NCI-H524 treated with DMSO at 0.1 percent for 48 hours (cell line): ENCODE measurements at places on chromosomes 6 and 20.

GRCh38 chr20:1965520-1966351, 28.1 kb downstream of the PDYN start:
- no peak for DNase-seq

DNA sequence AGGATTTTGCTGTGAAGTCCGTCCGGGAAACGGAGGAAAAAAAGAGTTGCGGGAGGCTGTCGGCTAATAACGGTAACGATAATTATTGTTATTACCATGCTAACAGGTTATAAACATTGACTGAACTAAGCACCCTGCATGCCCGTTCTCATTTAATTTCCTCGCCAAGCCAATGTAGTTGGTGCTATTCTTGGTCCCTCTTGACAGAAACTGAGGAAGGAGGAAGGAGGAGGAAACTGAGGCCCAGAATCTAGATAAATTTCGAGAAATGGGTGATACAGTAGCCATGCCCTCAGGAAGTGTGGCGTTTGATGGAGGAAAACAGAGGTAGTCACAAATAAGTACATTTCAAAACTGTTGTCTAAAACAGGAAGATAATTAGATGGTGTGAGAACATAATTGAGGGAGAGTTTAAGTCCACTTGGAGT, 474 bp downstream of the TPX2 start:
- DNase-seq, result no peak

- DNase-seq, result no peak
These were observed 14.5 kb upstream of the COL12A1 start for GRCh38 chr6:75220357-75220756.

DNA sequence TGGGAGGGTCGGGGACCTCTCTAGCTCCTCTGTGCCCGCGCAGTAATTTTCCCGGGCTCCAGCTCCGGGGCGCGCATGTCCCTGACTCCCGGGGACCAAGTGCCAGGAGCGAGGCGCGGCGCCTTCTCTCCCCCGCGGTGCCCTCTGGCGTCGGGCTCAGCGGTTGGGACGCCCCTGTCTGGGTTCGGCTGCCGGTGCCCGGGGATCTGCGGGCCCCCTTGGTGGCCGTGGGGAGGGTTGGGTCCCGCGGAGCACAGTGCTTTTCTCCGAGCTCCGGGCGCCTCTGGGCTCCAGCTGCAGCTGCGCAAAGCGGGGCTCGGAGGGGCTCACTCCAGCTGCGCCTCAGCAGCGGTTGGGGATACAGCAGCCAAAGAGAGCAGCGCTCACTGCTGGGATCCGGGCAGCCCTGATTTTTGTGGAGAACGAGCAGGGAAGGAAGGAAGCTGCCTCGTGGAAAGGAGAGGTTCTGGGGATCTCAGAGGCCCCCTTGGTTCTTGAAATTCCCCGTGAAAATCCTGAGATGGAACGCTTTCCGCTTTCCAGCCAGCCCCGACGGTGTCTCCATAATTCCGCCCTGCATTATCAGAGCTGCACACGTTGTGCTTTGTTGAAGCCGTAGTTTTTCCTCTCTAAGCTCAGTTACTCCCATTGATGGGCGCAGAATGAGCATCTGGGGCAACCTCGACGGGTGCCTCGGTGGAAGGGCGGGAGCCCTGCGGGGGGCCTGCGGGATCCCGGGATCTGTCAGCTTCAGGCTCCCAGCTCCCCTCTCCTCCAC, 861 bp downstream of the PPP1R14C start:
- DNase-seq, result no peak

DNA sequence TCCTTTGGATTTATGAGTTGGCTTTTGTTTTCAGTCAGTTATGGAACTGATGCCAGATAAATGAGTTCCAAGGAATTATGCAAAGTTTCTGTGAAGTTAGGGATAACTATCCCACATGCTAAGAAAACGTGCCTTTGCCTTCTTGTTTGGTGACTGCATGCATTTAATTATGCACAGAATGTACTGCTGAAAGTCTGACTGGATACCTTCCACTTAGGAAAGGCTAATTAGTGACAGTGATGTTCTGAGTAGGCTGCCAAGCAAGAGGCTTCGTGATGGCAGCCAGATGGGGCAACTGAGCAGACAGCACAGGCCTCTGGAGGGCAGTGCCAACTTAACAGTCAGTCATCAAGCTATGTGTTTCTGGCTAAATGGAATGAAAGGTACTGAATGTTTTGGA, 289.9 kb downstream of the CD109 start:
- DNase-seq, result no peak

GRCh38 chr6:152474354-152474753, 162.8 kb downstream of the SYNE1 start:
- no peak for DNase-seq

- no peak for DNase-seq
These were observed 15.7 kb downstream of the SASH1 start for GRCh38 chr6:148358196-148358785.

GRCh38 chr6:27901801-27902200, 10.4 kb downstream of the OR2B2 start:
- DNase-seq, result no peak

DNA sequence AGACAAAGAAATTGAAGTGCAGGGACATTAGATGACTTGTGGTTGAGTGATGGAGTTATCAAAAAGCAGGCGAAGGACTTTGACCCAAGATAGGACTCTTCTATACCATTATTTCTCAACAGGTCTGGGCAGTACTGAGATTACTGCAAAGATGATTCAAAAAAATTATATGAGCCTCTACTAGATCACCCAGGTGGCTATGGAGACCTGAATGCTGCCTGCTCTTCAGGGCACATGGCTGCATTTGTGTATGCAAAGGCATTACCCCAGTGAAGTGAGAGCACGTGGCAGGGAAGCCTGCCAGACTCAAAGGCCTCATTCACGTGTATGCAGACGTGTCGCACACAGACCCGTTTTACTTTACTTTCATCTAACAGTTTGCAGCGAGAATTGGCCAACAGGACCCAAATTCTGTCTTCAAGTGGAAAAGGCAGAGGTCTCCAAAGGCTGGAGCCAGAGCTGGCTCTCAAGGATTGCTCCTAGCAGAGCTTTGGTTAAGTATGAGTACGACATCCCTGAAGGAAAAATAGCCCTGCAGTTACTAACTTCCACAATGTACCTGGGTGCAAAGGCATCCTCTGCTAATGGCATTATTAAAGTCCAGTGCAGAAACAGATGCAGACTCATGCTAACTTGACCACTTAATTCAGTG, 113.8 kb upstream of the ARMC2 start:
- DNase-seq, result no peak

DNA sequence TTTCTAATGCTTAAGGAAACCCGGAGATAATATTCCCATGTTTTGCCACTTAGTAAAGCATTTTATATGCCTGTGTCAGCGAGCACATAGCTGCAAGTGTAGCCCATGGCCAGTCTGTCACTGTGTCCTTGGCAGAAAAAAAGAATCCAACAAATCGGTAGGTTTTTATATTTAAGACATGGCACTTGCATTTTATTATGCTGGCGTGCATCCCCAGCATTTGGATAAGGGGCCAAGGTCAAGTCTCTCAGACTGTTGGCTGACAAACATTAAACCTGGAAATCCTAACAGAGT, 1.2 kb upstream of the ZNF184 start:
- DNase-seq, result no peak

- no peak for DNase-seq
These were observed 59.7 kb upstream of the EEF1A1 start for GRCh38 chr6:73580247-73581149.

DNA sequence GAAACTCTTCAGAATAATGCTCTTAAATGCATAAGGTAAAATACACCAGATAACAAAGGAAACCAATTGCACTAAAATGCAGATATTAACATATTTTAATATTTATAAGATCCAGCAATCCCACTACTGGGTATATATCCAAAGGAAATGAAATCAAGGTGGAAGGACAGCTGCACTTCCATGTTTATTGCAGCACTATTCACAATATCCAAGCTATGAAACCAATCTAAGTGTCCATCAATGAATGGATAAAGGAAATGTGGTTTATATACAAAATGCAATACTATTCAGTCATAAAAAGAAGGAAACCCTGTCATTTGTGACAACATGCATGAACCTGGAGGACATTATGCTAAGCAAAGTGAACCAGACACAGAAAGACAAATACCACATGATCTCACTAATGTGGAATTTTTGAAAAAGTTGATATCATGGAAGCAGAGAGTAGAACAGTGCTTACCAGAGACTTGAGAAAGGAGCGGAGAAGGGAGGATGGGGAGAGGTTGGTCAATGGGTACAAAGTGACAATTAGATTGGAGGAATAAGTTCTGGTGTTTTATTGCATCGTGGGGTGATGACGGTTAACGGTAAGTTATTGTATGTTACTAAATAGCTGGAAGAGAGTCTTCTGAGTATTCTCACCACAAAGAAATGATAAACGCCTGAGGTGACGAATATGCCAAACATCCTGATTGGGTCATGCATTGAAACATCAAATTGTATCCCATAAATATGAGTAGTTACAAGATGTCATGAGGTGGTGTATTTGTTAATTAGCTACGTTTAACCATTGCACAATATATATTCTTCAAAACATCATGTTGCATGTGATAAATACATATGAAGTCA, 37.9 kb upstream of the RNF24 start:
- no peak for DNase-seq

GRCh38 chr6:148085631-148086331, 256.9 kb upstream of the SASH1 start:
- DNase-seq, result peak; percentile 30

DNA sequence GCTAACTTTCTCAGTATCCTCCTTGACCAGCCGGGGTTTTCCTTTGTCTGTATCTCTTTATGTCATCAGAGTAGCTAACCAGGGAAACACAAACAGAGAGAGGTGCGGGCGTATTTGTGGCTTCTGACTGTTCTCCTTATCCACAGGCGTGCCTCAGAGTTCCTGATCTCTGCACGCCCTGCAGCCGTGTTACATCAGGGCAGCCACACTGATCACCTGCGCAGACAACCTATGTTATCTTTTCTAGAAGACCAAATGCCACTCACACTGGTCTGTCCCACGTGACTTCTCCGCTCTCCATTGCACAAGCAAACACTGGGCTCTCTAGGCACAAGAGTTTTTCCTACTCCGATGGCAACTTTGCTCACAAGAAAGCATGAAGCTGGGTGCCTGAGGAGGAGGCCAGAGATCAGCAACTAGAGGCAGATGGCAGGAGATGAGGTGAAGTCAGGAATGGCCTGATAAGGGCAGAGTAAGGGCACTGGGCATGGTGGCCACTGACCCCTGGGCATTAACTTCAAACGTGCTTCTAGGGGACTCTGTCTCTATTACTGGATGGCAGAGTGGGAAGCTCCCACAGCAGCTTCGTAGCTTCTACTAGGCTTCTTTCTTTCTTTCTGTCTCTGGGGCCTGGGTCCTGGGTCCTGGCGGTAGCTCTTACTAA, 4.5 kb downstream of the PDE10A start:
- no peak for DNase-seq

DNA sequence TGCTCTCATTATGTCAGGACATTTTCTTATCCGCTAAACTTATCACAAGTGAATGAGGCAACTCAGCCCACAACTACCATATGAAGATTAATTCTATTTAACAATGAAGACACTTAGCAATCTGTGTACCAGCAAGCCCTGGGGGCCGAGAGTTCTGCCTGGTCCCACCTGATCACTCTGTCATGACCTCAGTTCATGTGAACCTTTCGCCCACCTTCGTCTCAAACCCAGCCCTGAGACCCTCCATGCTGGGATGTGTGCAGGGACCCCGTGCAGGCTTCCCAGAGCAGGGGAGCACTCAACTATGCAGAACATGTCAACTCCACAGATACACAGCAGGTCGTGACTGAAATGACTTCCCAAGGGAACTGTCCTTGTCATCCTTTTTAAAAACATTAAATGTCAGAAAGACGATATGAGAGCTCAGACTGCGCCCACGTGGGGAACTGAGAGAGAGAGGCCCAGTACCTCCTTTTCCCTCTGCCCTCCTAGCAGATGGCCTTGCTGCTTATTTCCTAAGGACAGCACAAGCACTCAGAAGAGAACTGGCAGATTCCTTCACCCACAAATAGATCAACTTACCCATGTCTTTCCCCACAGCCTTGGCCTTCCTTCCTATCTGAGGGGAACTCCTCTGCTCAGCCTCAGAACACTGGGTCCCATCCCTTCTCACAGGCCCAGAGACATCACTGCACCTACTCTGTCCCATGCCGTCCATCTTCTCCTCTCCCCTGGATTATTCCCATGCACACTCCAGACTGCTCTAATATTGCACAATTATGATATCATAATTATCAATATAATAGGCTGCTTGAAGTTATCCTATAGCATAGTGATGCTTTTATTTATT, 11.5 kb downstream of the ABHD12 start:
- DNase-seq, result no peak

DNA sequence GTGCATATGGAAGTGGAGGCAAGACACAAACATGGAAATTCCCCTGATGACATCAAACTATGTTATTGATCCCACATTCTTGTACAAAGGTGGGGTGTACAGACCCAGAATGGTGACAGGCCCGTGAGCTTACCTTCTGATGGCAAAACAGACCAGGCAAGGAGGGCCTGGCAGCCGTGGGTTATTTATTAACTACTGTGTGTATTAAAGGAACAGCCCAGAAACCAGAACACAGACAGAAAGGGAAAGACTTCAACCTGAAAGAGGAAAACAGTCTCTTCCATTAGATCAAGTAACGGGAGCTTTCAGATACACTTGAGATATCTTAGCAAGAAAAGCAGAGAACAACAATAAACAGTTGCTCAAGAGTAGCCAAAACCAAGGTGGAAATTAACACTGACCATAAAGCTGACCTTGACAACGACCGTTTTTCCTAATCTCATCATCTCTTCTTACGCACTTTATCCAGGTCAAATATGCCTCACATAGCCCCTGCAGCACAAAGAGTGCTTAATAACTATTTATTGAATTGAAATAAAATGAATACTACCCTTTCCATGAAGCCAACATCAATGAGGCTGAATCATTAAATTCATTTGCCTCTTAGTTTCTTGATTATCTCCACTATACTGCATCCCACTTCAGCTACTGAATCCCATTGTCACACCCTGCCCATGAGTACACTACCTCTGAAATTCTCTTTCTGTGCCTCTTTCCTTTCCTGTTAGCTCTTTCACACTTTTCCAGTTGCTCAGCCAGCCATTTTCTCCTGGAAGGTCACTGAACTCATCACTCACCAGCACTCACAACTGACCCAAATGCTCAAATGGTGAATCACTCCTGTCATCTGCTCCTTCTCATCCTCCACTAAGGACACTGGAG, 67.4 kb downstream of the MOXD1 start:
- no peak for DNase-seq

- DNase-seq, result no peak
These were observed 6.4 kb upstream of the TRIM38 start for GRCh38 chr6:25956226-25956625.

- no peak for DNase-seq
These were observed 100.8 kb downstream of the CAP2 start for GRCh38 chr6:17494177-17494576.

DNA sequence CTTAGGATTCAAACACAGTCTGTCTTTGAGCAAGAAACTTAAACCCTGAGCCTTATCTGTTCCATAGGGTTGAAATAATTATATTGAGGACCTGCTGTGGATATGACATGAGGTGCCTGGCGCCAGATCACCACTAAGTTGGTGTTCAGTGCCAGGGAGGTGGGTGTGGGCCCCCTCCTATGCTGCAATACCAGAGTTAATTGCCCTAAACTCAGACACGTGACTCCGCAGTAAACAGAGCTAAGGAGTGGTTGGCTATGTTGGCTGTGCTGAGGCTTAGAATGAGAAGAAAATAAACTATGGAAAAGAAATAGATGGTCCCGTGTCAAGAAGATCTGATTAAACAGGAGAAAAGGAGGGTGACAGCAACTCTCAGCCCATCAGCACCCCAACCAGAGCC, 419.4 kb upstream of the JARID2 start:
- DNase-seq, result no peak
